ENCODE measurements at places on chromosomes 16 and 17.
A peak's percentile ranks its signal among the peaks of the same experiment; 100 is the strongest.

- DNase-seq, result no peak
Measured at GRCh38 chr17:8320990-8321389, 10.9 kb downstream of the ARHGEF15 start.

GRCh38 chr16:82389956-82390650, 220.1 kb upstream of the MPHOSPH6 start:
- DNase-seq, result no peak

GRCh38 chr17:82374626-82375331, 3.2 kb downstream of the UTS2R start:
- no peak for DNase-seq

DNA sequence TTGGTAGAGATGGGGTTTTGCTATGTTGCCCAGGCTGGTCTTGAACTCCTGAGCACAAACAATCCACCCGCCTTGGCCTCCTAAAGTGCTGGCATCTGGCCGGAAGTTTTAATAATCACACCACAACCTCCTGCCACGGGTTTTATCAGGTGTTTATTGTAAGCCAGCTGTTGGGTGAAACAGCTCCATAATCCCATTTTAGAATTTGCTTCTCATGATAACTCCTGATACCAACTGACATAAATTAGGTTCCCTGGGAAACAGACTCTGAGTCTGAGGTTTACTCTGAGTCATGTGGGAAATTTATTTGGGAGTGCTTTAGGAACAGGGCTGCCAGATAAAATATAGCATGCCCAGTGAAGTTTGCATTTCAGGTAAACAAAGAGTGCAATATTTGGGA, 122.6 kb upstream of the MED13 start:
- no peak for DNase-seq

DNA sequence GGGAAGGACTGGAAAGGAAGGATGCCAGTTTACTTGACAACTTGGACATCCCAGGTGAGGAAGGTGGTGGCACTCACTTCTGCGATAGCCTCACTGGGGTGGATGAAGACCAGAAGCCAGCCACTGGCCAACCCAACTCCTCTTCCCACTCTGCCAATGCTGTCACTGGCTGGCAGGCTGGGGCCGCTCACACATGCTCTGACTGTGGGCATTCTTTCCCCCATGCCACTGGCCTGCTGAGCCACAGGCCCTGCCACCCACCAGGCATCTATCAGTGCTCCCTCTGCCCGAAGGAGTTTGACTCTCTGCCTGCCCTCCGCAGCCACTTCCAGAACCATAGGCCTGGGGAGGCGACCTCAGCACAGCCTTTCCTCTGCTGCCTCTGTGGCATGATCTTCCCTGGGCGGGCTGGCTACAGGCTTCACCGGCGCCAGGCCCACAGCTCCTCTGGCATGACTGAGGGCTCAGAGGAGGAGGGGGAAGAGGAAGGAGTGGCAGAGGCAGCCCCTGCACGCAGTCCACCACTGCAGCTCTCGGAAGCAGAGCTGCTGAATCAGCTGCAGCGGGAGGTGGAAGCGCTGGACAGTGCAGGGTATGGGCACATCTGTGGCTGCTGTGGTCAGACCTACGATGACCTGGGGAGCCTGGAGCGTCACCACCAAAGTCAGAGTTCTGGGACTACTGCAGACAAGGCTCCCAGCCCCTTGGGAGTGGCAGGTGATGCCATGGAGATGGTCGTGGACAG, 4.5 kb downstream of the ZNF646 start:
- no peak for DNase-seq

DNA sequence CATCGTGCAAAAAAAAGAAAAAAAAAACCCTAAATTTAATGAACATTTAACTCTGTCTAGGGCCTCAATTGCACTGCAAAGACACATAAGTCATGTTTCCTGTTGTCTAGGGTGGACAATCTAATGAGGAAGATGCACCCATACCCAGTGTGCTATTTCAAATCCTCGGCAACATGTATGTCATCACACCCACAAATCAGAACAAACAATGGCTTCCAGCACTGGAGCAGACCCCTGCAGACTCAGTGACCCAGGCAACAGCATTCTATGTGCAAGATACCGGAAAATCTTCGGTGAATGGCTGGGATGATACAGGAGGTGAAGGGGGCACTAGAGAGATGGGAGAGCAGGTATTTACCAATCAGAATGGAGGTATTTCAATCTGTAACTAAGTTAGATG, 221.7 kb upstream of the XYLT1 start:
- no peak for DNase-seq

DNA sequence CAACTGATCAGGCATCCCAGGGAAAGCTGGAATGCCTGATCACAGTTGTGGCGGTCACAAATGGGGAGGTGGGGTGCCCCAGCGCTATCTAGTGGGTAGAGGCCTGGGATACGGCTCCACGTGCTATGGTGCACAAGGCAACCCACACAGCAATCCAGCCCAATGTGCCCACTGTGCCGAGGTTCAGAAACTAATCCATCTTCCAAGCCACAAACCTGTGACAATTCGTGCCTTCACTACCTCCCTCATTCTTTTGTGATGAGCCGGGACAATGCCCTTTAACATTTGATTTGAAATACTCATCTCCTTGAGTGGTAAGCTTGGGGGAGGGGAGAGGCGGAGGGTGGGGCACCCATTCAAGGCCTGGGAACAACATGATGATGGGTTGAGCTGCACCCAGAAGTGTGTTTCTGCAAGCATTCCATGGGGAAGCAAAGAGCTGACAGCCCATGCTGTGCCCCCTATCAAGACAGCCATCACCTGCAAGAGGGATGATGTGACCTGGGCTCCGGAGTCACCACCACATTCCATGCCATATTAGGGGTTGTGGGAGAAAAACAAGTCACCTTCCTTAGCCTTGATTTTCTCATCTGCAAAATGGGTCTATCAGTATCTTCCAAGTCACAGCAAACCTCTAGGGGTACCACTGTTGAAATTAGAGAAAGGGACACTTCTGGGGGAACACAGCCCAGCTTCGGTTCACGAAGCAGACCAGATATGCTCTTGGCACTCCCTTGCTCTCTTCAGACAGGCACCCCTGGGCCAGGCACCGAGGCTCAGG, 3.7 kb downstream of the ELOB start:
- DNase-seq, result no peak

- DNase-seq, result peak; percentile 24
Measured at GRCh38 chr17:21511363-21512195, 135.4 kb downstream of the KCNJ12 start.

DNA sequence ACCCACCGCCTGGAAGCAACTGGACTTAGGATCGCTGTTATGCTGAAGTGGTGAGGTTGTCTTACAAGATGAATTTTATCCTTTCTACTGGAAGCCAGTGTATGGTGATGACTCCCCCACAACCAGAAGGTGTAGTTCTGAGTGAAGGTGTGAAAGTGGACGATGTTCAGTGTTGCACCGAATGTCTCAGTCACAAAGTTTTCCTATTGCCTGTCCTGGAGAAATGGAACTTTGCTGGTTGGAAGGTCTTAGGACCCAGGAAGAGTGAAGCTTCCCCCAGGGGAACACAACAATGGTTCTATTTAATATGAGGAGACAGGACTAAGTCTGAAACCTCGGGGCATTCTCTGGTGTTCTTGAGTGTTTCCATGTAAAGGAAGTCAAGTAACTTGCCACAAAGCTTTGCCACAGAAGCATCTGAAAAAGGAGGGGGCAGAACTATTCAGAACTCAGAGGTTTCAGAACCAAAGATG, 44.2 kb downstream of the USP22 start:
- no peak for DNase-seq

DNA sequence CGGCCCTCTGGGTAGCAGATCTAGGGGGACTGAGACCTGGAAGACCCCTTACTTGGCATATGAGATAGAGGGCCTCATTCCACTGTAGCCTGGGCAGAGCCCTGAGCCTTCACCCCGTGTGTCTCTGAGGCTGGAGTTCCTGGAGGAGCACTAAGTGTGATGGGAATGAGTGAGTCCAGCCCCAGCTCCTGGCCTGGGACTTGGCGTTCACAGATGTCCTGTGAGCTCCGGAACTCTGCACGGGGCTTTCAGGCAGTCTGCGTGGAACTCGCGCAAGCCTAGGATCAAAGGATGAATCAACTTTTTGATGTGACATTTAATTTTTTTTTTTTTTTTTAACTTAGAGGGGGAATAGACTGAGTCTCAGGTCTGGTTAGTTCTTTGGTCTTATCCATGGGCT, 1.8 kb downstream of the NKD1 start:
- no peak for DNase-seq

DNA sequence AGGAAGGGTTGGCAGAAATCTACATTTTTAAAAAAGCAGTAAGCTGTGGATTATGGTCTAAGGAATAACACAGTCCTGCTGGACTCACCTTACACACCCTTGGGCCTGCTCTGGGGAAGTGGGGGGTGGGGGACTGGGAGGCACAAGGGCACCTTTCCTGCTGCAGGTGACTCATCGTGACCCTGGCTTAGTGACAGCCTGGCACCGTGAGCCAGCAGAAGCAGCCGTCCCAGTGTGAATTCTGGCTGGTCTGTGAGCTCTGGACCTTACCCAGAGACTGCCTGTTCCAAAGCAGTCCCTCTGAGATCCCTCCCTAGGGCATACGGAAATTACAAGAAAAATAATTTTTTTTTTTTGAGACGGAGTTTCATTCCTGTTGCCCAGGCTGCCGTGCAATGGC, 4.2 kb upstream of the CRK start:
- DNase-seq, result no peak

GRCh38 chr16:4003576-4003975, 112.7 kb downstream of the ADCY9 start:
- DNase-seq, result no peak

DNA sequence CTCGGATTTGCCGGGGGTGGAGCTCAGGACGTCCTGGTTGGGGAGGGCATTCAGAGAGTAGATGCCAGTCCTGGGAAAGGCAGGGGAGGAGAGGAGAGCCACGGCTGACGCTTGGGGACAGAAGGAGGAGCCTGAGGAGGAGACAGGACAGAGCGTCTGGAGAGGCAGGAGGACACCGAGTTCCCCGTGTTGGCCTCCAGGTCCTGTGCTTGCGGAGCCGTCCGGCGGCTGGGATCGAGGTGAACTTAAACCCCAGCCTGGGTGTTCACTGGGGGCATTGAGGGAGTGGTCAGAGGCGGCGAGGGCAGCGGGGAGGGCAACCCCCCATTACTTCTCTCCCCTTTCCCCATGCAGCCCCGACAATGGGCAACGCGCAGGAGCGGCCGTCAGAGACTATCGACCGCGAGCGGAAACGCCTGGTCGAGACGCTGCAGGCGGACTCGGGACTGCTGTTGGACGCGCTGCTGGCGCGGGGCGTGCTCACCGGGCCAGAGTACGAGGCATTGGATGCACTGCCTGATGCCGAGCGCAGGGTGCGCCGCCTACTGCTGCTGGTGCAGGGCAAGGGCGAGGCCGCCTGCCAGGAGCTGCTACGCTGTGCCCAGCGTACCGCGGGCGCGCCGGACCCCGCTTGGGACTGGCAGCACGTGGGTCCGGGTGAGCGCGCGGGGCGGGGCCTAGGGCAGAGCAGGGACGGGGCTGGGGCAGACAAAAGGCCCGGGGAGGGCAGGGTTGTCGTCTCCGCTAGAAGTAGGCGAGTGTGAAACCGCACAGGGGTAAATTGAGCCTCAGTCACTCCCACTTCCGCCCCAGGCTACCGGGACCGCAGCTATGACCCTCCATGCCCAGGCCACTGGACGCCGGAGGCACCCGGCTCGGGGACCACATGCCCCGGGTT, 3.7 kb downstream of the NOL3 start:
- no peak for DNase-seq

DNA sequence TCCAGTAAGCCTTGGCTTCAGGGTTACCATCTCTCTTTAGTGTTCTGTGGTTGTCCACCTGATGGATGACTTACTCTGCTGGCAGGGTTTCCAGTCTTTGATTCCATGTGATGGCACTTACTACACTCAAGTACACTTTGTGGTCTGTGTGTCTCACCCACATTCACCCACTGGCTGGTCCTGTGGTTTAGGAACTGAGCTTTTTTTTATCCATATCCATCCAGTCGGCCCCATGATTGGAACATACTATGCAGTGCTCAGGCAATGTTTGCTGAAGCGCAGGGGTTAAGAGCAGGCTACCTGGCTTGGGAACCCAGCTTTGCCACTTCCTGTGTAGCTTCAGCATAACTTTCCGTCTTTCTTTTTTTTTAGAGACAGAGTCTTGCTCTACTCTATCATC, 2.8 kb upstream of the FUS start:
- no peak for DNase-seq

GRCh38 chr17:52158450-52159042, at the start of gene CA10:
TSS of gene CA10 (minus strand) at chr17:52158714.
- DNase-seq, result no peak

DNA sequence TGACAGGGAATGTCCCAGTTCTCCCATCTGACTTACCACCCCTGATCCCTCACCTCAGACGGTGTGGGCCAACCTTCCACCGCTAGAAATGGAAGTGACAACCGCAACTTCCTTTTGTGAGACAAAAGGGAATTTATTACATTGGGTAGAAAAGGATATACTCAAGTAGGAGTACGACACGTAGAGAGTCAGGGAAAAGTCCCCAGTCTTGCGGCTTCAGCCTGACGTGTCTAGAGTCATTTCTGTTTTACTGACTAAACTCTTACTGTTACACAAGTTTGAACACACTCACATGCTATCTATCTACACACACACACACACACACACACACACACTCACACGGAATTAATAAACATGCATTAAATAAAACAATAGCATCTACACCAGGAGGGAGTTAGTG, 178.9 kb downstream of the COPRS start:
- no peak for DNase-seq

DNA sequence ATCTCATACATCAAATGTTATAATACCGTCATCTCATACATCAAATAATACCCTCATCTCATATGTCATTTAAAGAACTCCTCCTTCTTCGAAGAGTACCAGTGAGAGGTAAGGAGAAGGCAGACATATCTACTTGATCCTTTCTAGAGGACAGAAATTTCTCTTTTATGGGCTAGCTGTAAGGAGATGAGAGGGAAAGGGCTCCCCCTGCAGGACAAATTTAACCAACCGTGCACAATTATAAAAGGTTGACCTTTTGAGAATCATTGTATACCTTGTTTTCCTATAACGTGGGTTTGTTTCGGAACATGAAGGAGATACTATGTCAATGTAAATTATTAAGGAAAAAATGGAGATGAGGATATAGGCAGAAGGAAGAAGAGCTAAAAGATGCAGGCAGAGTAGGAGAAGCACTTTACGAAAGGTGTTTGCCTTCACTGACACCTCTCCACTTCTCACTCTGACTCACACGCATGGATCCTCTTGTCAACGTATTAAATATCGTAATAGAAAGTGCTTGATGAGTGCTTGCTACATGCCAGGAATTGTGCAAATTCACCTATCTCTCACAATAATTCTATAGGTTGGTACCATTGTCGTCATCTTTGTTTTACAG, 465.9 kb upstream of the ERCC4 start:
- DNase-seq, result no peak

GRCh38 chr16:16788004-16788403, 409.1 kb downstream of the NPIPA7 start:
- DNase-seq, result no peak

GRCh38 chr16:28308794-28309584, 16.7 kb downstream of the SBK1 start:
- no peak for DNase-seq

- DNase-seq, result no peak
Measured at GRCh38 chr17:4436846-4437245, 3.1 kb downstream of the SPNS3 start.

GRCh38 chr16:56352351-56353053, 72.8 kb downstream of the AMFR start:
- no peak for DNase-seq

Data from non-pigmented ciliary epithelial cell (primary cell).